CD4-positive, CD25-positive, alpha-beta regulatory T cell (primary cell): ENCODE measurements at places on chromosomes 2 and 18. TPM values are rescaled to one million over a fixed set of nuclear protein-coding genes. Genes with fewer than 3 reads are reported as not detected.

DNA sequence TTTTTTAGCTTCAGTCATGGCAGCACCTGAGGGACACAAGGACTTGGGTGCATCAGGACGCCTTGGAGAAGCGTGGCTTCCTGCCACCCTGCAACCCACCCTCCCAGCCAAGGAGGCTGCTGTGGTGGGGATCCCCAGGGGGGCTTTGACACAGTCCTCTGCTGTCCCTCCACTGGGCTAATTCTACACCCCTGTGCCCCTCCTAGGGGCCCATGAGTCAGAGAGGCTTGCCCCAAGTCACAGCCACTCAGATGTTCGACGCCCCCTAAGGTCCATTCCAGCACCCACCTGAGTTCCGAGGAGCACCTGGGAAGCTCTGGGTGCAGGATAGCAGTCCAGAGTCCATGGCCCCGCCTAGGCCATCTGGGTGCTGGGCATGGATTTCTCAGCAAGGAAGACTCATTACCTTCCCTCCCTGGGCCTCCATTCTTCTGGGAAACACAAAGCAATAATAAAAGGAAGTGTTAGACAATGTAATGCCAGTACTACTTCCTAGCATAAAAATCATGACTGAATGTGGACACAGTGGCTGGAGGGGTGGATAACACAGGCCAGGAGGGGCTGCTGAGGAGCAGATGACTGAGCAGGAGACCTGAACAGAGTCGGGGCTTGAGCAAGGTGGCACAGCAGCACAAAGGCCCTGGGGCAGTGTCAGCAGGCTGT is 3.7 kb downstream of the ALPG start:
- peaks cover 5% of the 10 kb centered on the region for H3K4me1 ChIP-seq
- no peaks in the 10 kb centered on the region for H3K27me3 ChIP-seq
- no peak overlapping the region for H3K27ac ChIP-seq
- H3K4me3 ChIP-seq: no peak overlapping the region
- no peaks in the 10 kb centered on the region for H3K36me3 ChIP-seq

The TUBA4B gene
- total RNA-seq: not detected

The DLGAP1 gene
- 5.4 TPM for total RNA-seq

DNA sequence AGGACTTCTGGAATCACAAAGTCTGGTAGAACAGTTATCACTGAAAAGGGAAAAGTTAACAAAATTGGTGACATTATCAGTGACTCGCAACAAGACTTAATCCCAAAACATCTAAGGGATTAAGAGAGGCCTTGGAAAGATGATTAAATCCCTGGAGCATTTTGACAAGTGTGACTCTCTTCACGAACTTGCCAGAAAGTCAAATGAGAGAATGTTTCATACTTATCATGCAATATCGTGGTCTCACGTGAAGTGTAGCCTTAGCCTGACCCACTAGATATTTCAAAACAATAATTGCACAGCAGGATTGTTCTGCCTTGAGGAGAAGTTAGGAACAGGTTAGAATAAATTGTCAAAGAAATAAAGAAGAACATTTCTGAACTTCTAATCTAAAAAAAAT is 104.5 kb downstream of the COL6A3 start:
- H3K36me3 ChIP-seq: no peaks in the 10 kb centered on the region
- no peaks in the 10 kb centered on the region for H3K27me3 ChIP-seq
- no peak overlapping the region for H3K27ac ChIP-seq
- DNase-seq: no peak
- no peak overlapping the region for H3K4me3 ChIP-seq

The AQP12A gene
- not detected for total RNA-seq

The HOXD13 gene
- total RNA-seq: not detected

- no peak for DNase-seq
- H3K27me3 ChIP-seq: no peaks in the 10 kb centered on the region
- no peak overlapping the region for H3K4me3 ChIP-seq
These were observed 131.4 kb upstream of the ID2 start for GRCh38 chr2:8550481-8550880.

- no peak for DNase-seq
- peaks cover 31% of the 10 kb centered on the region for H3K36me3 ChIP-seq
- H3K4me1 ChIP-seq: peaks cover 13% of the 10 kb centered on the region
- no peak overlapping the region for H3K4me3 ChIP-seq
These were observed 36.7 kb downstream of the RALB start for GRCh38 chr2:120289221-120289906.

The SFTPB gene
- not detected for total RNA-seq

The IMPA2 gene
- total RNA-seq: 5.1 TPM

DNA sequence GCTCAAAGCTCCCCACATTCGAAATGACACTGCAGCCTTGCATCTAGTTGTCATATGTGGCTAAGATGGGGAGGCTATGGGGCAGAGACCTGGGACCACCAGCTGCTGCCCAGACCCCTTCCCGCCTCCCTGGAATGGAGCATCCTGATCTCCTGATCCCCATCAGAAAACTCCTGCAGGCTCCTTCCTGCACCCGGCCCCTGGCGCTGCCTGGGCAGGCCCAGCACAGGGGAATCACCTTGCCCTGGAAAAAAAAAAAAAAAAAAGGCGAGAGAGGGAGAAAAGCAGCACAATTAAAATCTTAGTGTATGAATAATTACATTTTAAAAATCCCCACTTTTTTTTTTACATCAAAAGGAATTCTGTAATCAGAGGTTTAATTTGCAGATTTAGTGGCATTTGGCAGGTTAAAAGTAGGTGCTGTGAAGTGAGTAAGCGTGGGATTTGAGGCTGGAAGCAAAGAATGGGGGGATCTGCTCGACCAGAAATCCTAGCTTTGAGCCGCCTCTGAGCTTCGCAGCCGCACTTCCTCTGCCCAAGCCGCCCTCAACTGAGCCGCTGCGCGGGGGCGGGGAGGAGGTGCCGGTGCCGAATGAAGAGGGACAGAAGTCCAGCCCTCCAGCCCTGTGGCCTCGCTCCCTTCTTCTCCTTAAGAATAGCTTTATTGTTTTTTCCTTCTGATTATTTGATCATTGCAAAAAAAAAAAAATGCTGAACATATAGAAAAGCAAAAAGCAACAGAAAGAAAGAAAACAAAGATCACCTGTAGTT is 30.0 kb downstream of the THNSL2 start:
- H3K36me3 ChIP-seq: no peaks in the 10 kb centered on the region
- peaks cover 31% of the 10 kb centered on the region for H3K27me3 ChIP-seq
- no peak overlapping the region for H3K27ac ChIP-seq

- H3K27ac ChIP-seq: no peak overlapping the region
- no peak overlapping the region for H3K4me3 ChIP-seq
- DNase-seq: no peak
- no peaks in the 10 kb centered on the region for H3K4me1 ChIP-seq
- no peaks in the 10 kb centered on the region for H3K27me3 ChIP-seq
These were observed 803.6 kb upstream of the FANCL start for GRCh38 chr2:59044736-59045135.

GRCh38 chr18:76894566-76895346 is 72.4 kb downstream of the ZNF236 start:
- DNase-seq: no peak
- no peak overlapping the region for H3K4me3 ChIP-seq
- H3K36me3 ChIP-seq: peaks cover 44% of the 10 kb centered on the region
- H3K4me1 ChIP-seq: no peaks in the 10 kb centered on the region

The FARSB gene
- 10.8 TPM for total RNA-seq
